Activated CD4-positive, alpha-beta T cell treated with anti-CD3 and anti-CD28 coated beads for 1 hour (primary cell): ENCODE measurements at places on chromosomes 3 and 15.

- DNase-seq = peak; percentile 78
These were observed at the start of gene DHX30 for GRCh38 chr3:47802734-47803479. DHX30 (plus strand) TSS chr3:47803138; CDS start chr3:47810684, 7,546 bp downstream.

GRCh38 chr15:29939404-29939803 is 117.1 kb upstream of the TJP1 start:
- no peak for DNase-seq

- no peak for DNase-seq
These were observed 13.3 kb downstream of the RARB start for GRCh38 chr3:25441234-25441856.

DNA sequence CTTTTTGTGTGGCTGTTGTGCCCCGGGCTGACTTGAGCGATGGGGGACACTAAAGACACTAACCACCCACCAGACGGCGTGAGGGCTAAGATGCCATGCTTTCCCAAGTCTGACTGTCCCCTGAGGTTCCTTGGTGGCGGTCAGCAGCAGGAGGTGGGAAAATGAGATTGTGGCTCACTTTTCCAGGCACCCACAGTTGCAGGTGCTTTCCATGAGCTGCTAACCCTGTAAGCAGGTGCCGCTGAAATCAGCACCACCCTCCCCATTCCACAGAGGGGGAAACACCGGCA is 17.7 kb downstream of the PRR23E start:
- no peak for DNase-seq

DNA sequence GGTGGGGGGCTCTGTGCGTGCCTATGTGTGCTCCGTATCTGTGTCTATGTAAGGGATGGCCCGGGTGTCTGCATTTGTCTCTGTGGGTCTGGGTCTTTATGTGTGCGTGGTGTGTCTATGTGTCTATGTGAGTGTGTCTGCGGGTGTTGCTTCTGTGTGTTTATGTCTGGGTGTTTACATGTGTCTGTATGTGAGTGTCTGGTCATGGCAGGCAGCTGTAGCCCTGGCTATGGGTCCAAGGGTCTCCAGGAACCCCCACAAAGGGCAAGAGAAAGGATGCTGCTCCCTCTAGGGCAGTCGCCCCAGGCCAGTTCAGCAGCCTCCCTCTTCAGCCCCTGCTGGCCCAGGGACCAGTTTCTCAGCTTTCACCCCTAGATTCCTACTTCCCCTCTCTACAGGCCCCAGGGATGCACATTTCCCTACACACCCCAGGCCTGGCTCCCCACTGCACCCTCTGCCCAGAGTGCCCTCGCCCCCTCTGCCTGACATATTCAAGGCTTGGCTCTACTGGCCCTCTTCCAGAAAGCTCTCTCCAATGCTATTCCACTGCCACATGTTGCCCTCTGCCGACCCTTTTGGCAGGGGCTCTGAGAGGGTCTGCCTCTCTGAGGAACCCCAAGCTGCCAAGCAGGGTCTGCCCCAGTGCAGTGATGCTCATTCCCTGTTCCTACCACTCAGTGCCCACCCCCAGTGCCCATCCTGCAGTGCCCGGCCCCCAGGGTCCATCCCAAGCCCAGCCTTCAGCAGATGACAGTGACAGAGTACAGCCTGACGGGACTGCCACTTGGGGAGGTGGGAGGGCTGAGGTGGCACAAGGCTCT is 1.0 kb upstream of the MYL3 start:
- DNase-seq = no peak

DNA sequence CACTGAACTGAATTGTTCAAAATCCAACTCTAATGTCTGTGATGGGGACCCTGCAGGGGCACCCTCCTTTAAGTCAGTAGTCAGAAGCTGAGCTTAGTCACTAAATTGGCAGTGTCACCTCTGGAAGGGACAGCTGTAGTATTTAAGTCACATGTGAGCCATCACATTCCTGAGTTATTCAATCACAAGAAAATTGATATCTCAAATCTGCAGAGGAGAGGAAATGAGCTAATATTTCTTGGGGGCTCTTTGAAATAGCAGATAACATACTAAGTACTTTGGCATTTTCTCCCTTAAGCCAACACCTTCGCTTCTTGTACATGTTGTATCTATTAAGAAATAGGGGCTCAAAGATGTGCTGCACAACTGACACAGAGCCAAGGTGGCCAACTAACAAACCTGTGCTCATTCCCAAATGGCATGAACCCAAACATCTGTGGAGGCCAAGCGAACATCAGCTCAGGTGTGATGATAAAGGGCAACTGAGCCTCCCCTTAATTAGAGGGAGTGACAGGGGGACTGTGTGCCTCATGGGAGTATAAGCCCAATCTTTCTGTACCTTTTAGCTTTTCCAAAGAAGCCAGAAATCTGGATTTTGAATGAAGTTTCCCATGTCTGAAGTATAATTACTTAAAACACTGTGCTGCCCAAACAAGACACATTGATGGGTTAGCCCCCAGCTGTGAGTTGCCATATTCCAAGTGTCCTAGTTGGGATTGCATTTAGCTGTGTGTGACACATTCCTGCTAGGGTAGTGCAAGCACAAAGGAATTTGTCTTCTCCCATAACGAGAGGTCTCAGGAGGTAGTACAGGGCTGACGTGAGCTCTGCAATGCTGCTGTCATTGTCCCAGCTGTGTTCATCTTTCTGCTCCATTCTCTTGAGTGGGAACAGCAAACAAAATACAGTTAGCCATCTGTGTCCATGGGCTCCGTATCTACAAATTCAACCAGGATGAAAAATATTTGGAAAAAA is 63.3 kb downstream of the ABHD5 start:
- DNase-seq = no peak

DNA sequence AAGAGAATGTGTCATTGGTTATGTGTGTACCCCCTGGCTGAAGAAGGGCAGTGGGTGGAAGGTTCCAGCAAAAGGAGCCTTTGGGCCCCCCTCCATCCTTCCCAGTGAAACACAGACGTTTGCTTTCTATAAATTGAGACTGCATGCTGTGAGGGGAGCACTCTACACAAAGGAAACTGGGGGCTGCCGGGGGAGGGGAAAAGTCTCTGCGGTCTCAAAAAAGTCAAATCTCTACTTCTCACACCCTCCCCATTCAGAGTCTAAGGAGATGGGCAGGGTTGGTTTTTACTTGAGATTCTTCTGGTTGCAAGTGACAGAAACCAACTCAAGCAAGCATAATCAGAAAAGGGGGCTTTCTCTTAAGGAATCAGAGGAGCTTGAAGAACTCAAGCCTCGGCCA is 50.1 kb upstream of the TLE3 start:
- DNase-seq = no peak

DNA sequence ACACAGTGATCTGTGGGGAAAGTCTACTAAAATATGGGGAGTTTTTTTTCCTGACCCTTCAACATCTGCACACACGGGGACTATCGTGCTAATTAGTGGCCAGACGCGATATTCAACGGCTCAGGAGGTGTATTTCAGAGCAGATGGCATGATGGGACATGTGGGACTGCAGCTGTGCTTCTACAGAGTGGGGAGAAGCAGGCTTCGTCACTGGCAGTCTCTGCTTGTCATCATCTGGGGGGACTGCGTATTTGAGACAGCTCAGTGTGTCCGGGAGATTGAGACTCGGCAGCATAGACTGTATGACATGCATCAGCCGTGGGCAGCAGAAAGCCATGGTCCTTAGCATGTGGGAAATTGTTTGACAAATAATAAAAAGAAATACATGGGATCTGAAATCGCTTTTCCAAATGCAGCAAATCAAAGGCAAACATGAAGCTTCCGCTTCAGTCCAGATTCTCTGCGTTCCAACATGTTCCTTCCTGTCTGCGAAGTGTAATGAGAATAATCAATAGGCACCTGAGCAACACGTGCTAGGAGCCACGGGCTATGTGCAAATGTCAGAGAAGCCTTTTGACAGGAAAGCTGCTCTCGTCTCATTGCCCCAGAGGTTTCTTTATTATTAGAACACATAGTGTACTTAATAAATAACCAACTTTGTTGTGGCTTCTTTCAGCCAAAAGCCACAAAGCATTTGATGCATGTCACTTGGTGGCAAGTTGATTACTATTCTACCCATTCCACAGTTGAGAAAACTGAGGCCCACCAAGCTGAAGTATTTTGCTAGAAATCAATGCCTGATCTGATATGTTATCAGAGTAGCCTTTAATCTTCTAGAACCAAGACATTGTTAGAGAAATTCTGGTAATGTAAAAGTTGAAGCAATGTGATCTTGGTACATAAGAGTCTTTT is 276.3 kb downstream of the RYR3 start:
- no peak for DNase-seq

DNA sequence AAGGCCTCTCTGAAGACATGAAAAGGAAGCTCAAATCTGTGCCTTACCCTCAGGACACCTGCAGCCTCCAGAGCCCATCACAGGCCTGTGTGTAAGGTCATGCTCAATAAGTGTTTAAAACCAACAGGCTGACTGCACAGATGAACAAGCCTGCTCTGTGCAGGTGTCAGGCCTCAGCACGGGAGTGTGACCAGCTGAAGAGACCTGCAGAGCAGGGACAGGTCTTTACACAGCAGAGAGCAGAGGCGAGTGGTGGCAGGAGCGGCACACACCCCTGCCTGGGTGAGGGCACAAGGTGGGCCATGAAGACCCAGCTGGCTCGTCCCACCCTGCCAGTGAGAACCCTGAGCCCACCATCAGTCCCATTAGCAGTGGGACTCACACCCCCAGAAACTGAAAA is 56.9 kb downstream of the ROPN1B start:
- no peak for DNase-seq

GRCh38 chr3:189778340-189778950 is 147.3 kb downstream of the TP63 start:
- DNase-seq = no peak

- DNase-seq = no peak
These were observed 118.4 kb downstream of the NR2F2 start for GRCh38 chr15:96448923-96449322.

- no peak for DNase-seq
These were observed 115.6 kb upstream of the NMNAT3 start for GRCh38 chr3:139793408-139793807.

DNA sequence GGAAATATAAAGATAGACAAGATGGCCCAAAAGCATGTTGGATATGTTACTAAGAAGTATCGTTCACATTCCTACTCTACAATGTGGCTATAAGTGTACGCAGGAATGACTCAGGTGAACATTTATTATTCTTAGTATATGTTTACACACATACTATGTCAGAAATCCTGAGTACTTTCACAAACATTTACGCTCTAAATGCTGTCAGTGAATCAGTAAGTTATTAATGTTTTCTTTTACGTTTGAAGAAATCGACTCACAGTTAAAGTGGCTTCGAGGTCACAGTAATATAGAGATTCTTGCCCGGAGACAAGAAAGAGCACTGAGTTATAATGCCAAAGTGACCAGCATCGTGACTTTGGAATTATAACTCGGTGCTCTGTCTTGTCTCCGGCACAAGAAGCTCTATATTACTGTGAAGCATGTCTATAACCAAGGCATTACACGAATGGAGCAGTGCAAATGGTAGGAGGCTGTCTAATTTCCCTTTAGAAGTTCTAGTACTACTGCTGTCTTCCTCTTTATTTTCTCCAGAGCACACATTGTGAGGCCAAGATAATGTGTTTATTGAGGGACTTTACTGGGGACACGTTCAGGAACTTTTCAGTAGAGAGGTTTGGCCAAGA is 61.8 kb upstream of the P3H2 start:
- no peak for DNase-seq

GRCh38 chr3:169591983-169592644 is 71.4 kb downstream of the MECOM start:
- no peak for DNase-seq

GRCh38 chr3:53498806-53499641 is 4.6 kb downstream of the CACNA1D start:
- DNase-seq = no peak

- no peak for DNase-seq
These were observed 135.2 kb downstream of the VGLL4 start for GRCh38 chr3:11508346-11509172.

DNA sequence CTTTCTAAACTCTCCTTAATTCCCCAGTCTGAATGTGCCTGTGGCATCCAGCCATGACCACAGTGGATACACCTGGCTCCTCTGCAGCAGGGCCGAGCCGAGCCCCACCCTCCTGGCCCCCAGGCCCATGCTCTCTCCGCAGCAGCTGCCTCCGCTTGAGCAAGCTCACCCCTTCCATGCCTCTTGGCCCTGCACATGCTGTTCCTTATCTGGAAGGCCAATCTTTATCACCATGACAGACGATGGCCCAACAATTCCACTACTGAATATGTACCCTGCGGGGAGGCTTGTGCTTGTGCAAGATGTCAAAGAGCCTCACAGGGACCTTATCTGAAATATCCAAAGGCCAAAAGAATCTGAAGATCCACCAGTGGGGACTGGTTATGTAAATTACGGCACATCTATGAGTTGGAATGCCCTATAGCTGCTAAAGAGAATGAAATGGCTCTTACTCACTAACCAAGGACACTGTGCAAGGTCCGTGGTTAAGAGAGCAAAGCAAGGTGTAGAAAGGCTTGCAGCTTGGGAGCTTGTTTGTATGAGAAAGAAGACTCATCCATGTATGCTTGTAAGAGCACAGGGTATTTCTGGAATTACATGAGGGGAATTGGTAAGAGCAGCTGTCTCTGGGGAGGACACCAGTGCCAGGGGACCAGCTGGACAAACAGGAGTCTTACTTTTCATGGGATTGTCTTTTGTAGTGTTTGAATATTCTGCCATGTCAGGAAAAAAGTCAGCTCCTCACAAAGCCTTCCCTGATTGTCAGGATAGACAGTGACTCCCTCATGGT is 55.2 kb downstream of the WNT7A start:
- no peak for DNase-seq

DNA sequence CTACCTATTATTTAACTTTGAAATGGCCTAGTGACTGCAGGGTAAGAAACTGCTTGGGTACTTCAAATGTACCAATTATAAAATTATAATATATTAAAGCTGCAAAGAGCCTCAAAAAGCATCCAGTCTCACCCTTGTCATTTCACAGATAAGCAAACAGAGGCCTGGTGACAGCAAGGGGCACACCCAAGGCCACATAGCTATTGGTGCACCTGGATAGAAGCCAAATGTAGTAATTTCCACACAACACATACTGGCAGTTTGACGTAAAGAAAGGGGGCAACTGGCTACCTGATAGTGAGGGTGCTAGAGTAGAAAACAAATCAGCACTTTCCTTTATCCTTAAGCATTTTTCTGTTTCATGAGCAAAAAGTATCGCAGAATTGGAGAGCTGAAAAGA is 51.1 kb downstream of the IFT57 start:
- no peak for DNase-seq

DNA sequence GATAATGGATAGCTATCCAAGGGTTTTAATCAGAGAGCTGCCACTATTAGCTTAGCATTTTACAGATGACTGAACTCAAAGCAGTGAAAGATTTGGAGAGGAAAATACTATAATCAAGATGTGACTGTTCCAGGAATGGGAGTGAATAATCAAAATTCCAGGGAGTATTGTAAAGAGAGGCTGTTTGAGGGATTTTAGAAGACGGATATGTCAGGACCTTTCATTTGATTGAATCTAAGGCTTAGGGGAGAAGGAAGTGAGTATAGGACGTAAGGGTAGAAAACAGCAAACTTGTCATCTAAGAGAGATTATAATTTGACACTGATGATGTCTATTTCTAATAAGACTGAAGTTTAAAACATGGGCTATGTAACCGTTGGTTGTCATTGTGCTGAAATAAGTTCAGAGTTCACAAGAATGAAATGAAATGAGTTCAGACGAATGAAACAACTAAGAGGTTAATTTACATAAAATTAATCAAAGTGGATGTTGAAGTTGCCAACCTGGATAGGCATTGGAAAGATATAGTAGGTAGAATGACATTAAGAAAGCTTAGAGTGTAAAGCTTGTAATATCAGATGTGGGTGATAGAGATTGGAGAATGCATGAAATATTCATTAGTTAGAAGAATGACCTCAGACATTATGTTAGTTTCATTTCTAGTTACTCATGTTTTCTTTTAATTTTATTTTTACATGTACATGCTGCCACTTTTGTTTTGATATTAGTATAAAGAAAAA is 842.8 kb downstream of the SI start:
- DNase-seq = no peak
